ENCODE measurements at places on chromosomes 13 and 19.
A peak's percentile ranks its signal among the peaks of the same experiment; 100 is the strongest.

- DNase-seq, result no peak
Observed at GRCh38 chr13:114072421-114072820, 60.0 kb downstream of the RASA3 start.

DNA sequence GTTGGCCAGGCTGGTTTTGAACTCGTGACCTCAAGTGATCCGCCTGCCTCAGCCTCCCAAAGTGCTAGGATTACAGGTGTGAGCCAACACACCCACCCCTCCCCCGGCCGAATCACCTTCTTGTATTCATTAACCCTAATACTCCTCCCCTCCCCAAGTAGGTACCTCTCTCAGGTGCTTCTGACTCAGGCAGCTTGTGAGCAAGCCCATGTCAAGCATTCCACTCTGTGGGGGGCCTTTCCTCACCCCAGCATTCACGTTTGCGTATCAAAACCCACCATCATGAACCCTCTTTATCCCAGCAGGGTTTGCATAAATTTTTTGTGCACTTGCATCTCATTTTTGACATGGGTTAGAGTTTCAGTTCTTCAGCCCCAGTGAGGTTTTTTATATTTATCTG is 23.6 kb upstream of the RFXAP start:
- DNase-seq, result no peak

DNA sequence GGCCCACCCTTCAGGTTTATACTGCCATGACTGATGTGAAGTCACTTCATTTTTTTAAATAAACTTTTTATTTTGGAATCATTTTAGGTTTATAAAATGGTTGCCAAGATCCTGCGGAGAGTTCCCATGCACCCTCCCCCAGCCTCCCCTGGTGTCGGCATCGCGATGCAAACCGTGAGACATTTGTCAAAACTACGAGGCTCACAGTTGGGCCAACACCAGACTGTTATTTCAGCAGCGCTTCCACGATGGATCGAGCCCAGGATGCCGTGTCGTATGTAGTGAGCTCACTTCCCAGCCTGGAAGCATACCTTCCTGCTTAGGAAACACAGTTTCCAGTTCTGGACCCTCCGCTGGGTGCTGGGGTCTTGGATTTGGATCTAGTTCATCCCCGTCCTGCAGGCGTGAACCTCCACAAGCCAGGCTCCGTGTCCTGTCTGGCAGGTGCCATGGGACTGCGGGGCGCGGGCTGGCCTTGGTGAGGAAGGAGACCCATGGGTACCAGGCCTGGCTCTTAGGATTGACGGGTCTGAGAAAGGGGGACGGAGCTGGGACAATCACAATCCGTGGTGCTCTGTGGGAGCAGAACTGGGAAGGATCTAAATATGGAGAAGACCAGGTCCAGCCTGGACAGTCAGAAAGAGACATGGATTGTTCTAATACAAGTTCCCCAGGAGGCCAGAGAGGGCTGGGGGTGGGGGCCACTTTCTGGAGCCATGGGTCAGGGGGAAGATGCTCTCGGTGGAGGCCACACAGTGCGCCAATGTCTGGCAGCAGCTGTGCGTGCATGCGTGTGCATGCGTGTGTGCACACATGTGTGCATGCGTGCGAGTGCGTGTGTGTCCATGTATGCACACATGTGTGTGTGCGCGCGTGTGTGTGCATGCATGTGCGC is 2.4 kb upstream of the SBK2 start:
- DNase-seq, result no peak

GRCh38 chr13:73859841-73860240 is 274.4 kb downstream of the KLF12 start:
- DNase-seq, result no peak

DNA sequence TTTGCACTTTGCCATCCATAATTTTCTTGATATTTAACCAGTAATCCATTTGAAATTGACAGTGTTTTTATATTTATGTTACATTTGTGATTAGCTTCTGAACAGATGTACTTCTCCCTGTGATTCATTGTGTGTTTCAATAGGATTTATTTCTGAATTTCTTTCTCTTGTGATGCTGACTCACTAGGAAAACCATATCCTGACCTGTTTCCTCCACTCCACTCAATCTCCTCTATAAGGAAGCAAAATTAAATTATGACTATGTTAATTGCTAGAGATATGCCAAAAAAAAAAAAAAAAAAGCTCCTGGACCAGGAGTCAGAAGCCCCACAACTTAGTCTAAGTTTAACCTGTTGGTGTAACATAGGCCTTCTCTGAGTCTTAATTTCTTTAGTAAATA is 614.6 kb upstream of the SPRY2 start:
- DNase-seq, result no peak

DNA sequence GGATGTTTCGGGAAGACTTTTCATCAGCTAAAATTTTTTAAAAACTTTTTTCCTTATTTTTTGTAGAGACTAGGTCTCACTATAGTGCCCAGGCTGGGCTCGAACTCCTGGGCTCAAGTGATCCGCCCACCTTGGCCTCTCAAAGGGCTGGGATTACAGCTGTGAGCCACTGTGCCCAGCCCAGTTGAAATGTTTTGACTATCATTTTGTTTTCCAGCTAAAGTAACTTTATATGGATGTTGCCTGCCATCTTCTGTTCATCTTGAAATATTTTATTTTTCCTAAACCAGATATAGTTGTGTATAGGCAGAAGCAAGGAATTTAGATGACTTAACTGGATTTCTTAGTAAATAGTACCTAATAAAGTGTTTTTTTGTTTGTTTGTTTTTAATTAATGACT is 7.0 kb downstream of the CAB39L start:
- peak; percentile 64 for DNase-seq

- DNase-seq, result no peak
Observed at GRCh38 chr19:47509170-47509847, 5.6 kb downstream of the NAPA start.

- peak; percentile 97 for DNase-seq
Observed at GRCh38 chr13:37617173-37617572, 18.6 kb upstream of the POSTN start.

DNA sequence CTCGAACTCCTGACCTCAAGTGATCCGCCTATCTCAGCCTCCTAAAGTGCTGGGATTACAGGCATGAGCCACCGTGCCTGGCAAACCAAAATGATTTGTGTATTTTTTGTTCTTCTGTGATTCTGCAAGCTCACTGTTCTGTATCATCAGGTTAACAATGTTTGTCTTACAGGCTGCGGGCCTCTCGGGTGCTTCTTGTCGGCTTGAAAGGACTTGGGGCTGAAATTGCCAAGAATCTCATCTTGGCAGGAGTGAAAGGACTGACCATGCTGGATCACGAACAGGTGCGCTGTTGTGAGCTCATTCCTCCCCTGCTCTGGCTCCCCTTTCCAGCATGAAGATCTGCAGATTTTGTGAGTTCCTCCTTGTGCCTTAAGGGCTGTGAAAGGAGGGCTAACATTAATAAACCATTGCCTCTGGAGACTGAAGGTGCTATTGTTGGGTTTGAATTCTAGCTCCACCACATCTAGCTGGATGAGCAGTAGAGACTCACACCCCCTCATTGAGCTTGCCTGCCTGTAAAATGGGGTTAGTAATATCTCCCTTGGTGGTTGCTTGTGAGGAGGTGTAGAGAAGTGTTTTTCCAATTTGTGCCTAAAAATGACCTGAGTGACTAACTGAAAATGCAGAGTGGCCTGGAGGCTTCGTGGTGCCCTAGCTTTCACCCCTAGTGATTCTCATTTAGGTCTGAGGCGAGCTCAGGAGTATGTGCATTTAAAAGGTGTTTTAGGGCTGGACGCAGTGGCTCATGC is 12.9 kb downstream of the SAE1 start:
- DNase-seq, result no peak

- DNase-seq, result no peak
Observed at GRCh38 chr13:48985756-48986155, 10.0 kb downstream of the FNDC3A start.
